Myometrial cell (primary cell): ENCODE measurements at places on chromosomes 4 and X. TPM values are rescaled to one million over a fixed set of nuclear protein-coding genes. Genes with fewer than 3 reads are reported as not detected.

Gene ARHGAP36
- not detected in 2 replicates for total RNA-seq

Gene STS
- 4.8 and 5.8 TPM in 2 replicates for total RNA-seq

Gene HGFAC
- total RNA-seq = not detected in 2 replicates

Gene GSX2
- total RNA-seq = not detected in 2 replicates

Gene BST1
- total RNA-seq = 4.9 and 8.9 TPM in 2 replicates

Gene TMEM154
- total RNA-seq = 18.7 and 22.2 TPM in 2 replicates

Gene COL4A6
- total RNA-seq = 26.1 and 30.6 TPM in 2 replicates

Gene PRRG3
- not detected in 2 replicates for total RNA-seq

Gene NDUFB11
- total RNA-seq = 67.7 and 82.7 TPM in 2 replicates

Gene RPS6KA6
- total RNA-seq = 7.6 and 8.6 TPM in 2 replicates

Gene TMEM156
- 1.4 and 2.0 TPM in 2 replicates for total RNA-seq

Gene BEX2
- total RNA-seq = 1.2 TPM in 1 of 2 replicates, not detected in the other

Gene GABRB1
- total RNA-seq = not detected in 2 replicates

Gene HTR2C
- total RNA-seq = not detected in 2 replicates

Gene USP17L12
- not detected in 2 replicates for total RNA-seq

Gene TMEM150C
- total RNA-seq = not detected in 2 replicates

Gene SMIM10
- total RNA-seq = 6.1 and 10.5 TPM in 2 replicates

Gene TEX13C
- not detected in 2 replicates for total RNA-seq

Gene GIMD1
- total RNA-seq = not detected in 2 replicates

Gene SPACA5
- total RNA-seq = not detected in 2 replicates

Gene PNCK
- not detected in 2 replicates for total RNA-seq

Gene SHROOM2
- 11.8 and 11.9 TPM in 2 replicates for total RNA-seq

Gene PITX2
- not detected in 2 replicates for total RNA-seq

Gene GRIA2
- not detected in 2 replicates for total RNA-seq

Gene RBM47
- 0.86 and 1.2 TPM in 2 replicates for total RNA-seq

Gene CFP
- 0.53 TPM in 1 of 2 replicates, not detected in the other for total RNA-seq

Gene COX7B2
- not detected in 2 replicates for total RNA-seq

Gene FAM114A1
- 322 and 343 TPM in 2 replicates for total RNA-seq

Gene DSPP
- total RNA-seq = not detected in 2 replicates

Gene LRAT
- total RNA-seq = not detected in 2 replicates

Gene ALPK1
- total RNA-seq = 11.5 and 16.1 TPM in 2 replicates

Gene EIF2S3
- 209 and 243 TPM in 2 replicates for total RNA-seq

Gene BEX4
- total RNA-seq = 12.4 and 17.9 TPM in 2 replicates

Gene SMIM31
- total RNA-seq = not detected in 2 replicates
